Stimulated activated CD4-positive, alpha-beta T cell treated with anti-CD3 and anti-CD28 coated beads, Interleukin-4, amount 100 ng/mL, for 48 hours (primary cell): ENCODE measurements at places on chromosomes 4 and X.

DNA sequence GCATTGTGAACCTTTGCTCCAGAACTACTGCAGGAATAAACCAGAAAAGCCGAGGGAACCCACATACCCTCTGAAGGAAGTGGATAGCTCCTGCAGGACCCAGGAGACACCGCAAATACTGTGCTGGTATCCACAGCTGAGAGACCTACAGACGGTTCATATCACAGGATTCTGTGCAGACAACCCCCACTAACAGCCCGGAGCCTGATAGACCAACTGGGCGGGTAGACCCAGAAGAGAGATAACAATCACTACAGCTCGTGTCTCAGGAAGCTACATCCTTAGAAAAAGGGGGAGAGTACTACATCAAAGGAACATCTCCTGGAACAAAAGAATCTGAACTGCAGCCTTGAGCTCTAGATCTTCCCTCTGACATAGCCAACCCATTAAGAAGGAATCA is 150.8 kb downstream of the FRAS1 start:
- DNase-seq = no peak

DNA sequence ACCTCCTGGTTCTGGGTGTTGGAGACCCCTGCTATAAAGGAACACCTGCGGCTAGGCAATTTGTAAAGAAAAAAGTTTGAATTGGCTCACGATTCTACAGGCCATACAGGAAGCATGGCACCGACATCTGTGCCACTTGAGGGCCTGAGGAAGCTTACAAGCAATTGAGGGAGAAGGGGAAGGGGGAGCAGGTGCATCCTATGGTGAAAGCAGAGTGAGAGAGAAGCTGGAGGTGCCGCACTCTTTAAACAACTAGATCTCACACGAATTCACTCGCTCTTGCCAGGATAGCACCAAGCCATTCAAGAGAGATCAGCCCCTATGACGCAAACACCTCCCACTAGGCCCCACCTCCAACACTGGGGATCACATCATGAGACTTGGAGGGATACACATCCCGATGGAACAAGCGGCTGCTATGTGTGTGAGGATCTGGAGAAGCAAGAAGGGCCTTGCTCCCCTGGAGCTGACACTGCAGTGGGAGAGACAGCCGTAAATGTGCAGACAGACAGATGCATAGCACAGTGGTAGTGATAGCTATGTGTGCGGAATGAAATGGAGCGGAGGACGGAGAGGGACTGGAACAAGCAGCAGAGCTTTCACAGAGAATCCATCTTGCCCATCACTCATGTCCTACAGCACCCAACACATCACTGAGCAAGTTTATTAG is 60.7 kb upstream of the HELT start:
- DNase-seq = no peak

- DNase-seq = no peak
Measured at GRCh38 chrX:133390676-133391075, 24.6 kb downstream of the GPC4 start.

- no peak for DNase-seq
Measured at GRCh38 chrX:30308263-30309138, 689 bp downstream of the NR0B1 start.

DNA sequence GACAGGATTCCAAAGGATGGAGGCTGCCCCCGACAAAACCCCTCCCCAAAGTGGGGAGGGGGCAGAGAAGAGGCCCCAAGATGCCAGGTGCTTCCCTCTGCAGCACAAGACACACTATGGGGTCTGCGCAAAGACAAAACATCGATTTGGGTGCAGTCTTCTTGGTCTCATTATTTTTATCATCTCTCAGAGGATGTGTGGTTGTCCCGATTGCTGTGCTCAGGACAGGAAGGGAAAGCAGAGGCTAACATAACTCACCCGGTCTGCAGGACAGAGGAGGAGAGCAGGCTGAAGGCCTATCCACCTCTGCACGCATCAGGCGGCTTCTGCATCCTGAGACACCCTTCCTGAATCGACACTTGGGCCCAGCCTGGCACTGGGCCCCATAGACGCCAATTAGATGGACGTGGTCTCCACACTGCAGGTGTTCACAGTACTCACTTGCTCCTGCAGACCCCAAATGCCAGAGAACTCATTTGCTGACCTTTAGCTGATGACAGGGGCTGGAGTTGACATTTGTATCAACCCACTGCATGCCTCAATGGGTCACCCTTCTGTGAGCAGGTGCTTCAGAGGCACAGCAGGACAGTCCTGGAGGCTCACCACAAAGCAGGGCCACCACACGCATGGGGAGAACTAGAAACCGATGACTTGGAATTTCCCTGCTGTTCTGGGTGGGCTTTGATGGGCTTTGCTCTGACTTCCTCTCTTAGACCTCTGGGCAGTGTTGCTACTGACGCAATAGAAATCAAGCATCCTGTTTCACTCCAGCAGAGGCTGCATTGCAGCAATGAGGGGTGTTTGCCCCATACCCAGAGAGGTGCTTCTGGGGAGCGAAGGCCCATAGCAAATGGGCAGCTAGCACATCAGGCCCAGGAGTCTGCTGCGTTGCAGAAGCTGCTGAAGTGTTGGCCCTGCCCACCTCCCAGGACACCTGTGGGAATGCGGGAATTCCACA is 96.3 kb upstream of the ENPP6 start:
- DNase-seq = no peak
